Fibroblast of villous mesenchyme (primary cell): ENCODE measurements at places on chromosomes 11 and 22. TPM values are rescaled to one million over a fixed set of nuclear protein-coding genes. Genes with fewer than 3 reads are reported as not detected.

DNA sequence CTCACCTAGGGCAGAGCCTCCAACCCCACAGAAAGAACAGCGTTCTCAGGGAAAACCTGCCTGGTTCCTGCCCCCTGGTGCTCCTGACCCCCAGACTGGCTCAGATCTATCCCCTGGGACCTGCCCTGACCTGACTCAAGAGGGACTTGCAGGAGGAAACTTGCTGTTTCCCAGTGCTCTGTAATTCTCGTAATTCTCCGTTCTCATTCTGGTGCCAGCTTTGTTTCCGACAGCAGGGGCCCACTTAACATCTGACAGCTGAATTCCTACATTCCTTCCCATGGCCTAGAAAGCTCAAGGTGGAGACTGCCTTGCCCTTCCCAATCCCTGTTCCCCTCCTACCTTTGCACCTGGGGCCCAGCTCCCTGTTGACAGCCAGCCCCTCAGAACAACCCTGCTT lies 12.5 kb upstream of the CSF2RB start:
- DNase-seq, result no peak

GRCh38 chr11:87356428-87356827 lies 318.7 kb downstream of the TMEM135 start:
- DNase-seq, result no peak

- no peak for DNase-seq
Measured at GRCh38 chr11:2529636-2530035, 84.8 kb downstream of the KCNQ1 start.

DNA sequence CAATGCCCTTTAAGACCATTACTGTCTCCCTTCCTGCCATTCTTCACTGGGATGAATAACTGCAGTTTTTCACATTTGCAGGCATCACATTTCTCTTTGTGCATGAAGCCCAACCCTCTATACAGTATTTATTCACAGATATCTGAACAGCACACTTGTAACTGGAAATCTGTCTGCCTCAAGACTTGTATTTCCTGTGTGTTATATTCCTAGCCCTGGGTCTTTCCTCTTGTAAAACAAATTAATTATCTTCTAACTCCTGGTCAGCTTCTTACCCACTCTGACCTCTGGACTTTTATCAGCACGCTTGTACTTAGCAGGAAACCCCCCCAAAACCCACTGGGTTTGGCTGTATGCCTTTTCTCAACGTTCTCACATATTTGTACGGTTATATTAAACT lies 2.0 kb downstream of the CSRP3 start:
- DNase-seq, result no peak

GRCh38 chr11:63532799-63533475 lies 3.7 kb upstream of the PLAAT4 start:
- peak; percentile 89 for DNase-seq

DNA sequence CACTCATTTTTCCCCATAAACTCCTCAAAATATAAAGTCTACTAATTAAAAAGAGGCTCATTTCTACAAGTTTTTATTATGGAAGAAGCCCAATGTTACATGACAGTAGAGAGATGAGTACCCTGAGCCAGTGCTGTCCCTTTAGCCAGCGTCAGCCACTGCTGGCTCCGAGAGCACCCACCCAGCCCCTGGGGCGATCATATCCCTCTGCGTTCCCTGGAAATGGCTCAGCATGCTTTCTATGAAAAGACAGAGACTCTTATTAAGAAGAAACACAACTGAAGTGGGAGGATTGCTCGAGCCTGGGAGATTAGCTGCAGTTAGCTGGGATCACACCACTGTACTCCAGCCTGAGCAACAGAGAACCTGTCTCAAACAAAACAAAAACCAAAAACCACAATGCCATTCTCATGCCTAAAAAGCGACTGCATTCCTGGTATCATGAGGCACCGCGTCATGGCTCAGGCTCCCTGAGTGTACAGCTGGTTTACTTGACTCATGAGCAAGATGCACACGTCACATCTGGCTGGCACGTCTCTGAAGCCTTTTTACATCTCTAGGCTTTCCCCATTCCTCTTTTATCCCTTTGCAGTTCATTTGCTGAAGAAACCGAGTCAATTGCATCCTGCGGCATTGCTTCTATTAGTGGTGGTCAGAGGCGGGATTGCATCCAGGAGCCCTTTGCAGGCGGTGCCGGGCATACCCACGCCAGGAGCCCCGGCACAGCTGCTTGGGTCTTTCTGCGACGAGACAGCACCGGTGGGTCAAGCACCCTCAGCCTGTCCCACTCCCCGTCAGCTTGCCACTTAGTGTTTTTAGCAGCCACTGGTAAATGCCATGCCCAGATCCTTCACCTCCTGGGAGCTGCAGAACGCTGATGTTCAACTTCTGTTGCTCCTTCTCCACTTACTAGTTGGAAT lies 119.9 kb downstream of the CTTN start:
- peak; percentile 4 for DNase-seq

DNA sequence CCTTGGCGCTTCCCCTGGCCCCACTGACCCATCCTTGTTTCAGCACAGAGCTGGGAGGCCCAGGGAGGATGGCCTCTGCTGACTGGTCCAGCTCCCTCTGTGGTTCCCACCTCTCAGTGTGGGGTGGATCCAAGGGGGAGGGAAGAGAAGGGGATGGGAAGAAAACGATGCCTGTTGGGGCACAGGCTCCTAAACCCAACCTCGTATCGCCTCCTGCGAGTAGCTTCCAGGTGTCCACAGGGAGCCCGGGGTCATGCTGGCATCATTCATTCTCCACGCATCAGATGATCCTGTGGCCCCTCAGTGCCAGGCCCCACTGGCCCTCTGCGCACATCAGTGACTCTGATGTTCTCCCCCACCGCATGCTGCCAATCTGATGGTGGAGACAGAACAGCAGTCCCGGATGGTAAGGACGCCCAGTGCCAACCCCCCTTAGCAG lies 5.1 kb downstream of the MYEOV start:
- no peak for DNase-seq

GRCh38 chr22:19121631-19122142 lies 525 bp downstream of the DGCR2 start:
- DNase-seq, result peak; percentile 50

- DNase-seq, result peak; percentile 48
Measured at GRCh38 chr11:107590460-107591377, at the start of gene ELMOD1. Gene ELMOD1 (plus strand): TSS chr11:107591147. CDS start chr11:107618190, 27,043 bp downstream.

GRCh38 chr11:95831198-95831883 lies 41.0 kb downstream of the CEP57 start:
- DNase-seq, result peak; percentile 91

- peak; percentile 78 for DNase-seq
Measured at GRCh38 chr11:66429983-66430602, 8.6 kb downstream of the MRPL11 start.

DNA sequence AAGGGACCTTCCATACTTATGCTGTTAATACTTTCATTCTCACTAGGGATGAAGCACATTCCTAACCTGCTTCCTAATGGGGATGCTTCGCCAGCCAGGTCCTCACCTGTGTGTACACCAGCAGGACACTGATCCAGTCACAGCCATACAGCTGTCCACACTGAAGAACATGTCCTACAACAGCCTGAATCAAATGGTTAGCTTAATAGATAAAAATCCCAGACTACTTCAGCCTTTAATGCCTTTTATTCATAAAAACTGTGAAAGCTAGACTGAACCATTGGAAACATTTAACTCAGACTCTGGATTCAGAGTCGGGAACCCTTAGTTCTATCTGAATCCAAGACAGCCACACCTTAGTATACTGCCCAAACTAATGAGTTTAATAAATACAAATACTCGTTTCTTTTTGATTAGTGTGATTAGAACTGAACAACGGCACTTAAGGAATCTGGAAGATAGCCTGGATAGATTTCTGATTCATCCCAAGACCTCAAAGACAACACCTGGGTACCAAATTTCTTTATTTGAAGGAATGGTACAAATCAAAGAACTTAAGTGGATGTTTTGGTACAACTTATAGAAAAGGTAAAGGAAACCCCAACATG lies 3.3 kb downstream of the FTH1 start:
- no peak for DNase-seq

- no peak for DNase-seq
Measured at GRCh38 chr11:4018641-4019040, 76.0 kb upstream of the RRM1 start.

DNA sequence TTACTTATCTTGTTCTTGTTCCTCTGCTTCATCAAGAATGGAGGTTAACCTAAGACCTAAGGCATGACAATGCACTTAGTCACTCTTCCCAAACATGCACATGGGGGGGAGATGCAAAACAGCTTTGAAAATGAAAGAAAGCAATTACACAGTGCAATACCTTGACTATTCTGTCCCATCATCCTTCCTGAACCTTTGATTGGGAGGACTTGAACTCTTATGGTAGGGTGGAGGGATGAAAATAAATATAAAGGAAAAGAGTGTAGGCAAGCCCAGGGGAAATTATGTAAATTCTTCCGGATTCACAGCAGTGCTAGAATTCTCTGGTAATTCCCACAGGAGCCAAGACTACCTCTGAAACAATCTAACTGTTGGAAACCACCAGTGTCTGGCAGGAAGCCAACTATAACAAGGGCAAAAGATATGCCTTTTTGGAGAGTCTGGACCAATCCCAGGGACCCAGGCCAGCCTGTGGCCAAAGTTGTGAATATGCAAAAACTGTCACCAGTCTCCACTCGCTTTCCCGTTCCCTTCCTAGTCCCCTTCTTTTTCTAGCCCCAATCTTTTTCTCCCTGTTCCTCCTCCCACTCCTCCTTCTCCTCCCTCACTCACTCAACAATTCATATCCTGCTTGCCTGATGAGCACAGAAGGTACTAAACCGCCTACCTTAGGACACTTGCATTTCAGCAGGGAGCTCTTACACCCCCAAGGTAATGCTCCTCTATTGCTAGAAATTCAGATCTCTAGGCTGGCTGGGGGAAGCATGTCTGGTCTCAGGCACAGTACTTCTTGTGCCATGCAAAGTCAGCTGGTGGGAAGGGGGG lies 2.5 kb upstream of the RCN1 start:
- peak; percentile 84 for DNase-seq

DNA sequence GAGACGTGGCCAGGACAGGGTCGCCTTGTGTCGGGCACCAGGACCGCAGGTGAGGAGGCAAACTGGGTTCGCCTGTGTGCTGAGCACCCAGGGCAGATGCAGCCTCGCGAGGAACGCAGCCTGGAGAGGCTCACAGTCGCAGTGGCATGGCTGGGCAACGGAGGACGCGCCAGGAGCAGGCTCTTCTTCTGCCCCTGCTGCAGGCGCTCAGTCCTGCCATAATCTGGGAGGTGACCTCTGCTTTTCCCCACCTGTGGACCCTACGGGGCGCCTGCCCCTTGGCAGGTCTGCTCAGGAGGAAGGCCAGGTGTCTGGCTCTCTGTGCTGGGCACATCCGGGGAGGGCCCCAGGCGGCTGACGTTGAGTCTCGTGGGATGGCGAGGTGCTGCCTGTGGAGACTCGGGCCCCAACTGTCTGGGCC lies 1136.2 kb downstream of the BRD1 start:
- DNase-seq, result no peak

The ALDH3B1 gene
- total RNA-seq, result 20.7 and 27.1 TPM in 2 replicates

The P2RX6 gene
- 1.3 and 3.5 TPM in 2 replicates for total RNA-seq

The PHF21B gene
- total RNA-seq, result not detected in 2 replicates

The RAPSN gene
- total RNA-seq, result under 0.01 and 0.43 TPM in 2 replicates

The TRPC6 gene
- total RNA-seq, result 26.4 and 35.8 TPM in 2 replicates

The MS4A6A gene
- not detected in 2 replicates for total RNA-seq

The SLC43A3 gene
- total RNA-seq, result 16.4 and 26.3 TPM in 2 replicates

The SLC25A17 gene
- total RNA-seq, result 12.9 and 23.7 TPM in 2 replicates
